ENCODE measurements at places on chromosomes 2 and 18.

DNA sequence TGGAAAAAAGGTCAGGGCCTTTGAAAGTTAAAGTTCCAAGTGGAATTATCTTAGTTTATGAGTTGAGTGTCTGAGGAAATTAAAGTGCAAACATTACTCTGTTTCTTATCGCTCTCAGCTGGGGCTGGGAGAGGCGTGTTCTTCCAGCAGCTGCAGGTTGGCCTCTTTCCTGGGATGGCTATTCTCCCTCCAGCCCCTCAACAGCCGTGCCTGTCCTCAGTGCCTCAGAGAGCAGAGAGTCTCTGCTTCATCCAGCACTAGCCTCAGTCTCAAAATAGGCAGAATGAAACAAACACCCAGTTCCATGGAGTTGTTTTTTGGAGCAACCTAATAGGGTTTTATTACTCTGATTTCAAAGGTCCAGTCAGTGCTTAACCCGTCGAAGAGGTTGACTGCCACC, 298.1 kb downstream of the GALR1 start:
- DNase-seq, result no peak

- no peak for DNase-seq
Observed at GRCh38 chr2:30218814-30219213, 12.5 kb upstream of the LBH start.

GRCh38 chr2:218125626-218126080, at the start of gene CXCR2:
Gene CXCR2, plus strand, starts transcription at chr2:218126028. Its CDS starts 8,774 bp downstream, at chr2:218134802.
- no peak for DNase-seq

DNA sequence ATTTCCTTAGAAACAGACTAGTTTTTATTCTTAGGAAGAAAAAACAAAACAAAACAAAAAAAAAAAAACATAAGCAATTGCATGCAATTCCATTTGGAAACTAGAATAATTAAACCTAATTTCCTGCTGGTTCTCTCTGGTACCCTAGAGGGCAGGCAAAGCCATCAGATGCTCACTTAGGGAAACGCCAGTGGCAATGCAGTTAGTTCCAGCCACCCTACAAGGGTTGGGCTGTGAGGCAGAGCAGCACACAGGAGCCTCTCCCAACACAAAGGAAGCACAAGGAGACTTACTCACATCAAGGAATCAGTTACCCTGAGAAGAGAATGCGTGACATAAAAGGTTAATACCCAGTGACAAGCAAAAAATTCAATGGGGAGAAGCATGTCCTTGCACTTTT, 28.8 kb downstream of the CCDC93 start:
- no peak for DNase-seq

DNA sequence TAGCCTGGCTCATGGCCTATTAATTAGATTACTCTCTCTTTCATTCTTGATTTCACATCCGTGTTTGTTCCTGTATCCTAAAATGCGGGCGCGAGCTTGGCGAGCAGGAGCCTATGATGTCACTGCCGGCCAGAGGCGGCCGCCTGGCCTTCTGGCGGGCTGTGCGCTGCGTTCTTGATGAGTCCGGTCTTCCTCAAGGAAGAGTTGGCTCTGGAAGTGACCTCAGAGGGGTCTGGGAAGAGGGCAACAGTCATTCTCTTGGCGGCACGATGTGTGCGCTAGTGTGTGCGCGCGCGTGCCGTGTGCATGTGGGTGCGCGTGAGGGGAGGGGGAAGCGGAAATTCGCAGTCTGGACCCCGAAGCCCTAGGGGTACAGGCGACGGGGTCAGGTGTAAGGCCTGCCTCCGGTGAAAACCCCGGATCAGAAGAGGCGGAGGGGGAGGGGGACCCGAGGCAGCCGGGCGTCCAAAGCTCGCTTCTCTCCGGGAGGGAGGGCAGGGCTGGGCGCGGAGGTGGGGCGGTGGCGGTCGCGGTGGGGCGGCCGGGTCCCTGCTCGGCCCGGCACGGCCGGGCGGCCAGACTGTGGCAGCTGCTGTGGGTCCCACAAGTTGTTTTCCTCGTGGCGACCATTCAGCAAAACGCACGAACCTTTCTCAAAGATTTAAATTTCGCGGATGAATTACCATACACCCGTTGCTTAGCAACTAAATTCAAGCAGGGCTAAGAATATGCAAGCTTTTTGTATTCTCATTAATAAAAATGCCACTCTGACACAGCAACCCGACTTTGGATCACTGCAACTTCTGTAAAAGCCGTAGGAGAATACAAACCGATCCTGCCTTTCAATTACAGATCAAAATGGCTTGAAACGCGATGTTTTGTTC, 8.4 kb downstream of the POU3F3 start:
- DNase-seq, result no peak

GRCh38 chr2:119730671-119731177, 29.0 kb upstream of the PTPN4 start:
- DNase-seq, result no peak

DNA sequence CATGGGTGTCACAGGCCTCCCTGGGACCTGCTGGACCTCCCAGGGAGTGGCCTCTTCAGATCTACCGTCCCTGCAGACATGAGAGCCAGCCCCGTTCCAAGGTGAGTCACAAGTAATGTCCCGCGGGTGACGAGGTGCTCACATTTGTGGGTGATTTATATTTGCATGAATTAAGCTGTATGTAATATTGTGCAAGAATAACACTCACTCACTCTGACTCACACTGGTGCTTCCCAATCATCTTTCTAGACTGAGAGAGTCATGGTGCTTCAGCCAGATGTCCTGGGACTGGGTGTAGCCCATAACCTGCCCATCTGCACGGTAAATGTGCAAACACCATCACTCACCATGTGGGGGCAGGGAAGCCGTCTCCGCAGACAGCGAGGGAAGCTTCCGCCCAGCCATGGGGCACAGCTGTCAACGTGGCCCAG, 347.5 kb upstream of the SALL3 start:
- no peak for DNase-seq

DNA sequence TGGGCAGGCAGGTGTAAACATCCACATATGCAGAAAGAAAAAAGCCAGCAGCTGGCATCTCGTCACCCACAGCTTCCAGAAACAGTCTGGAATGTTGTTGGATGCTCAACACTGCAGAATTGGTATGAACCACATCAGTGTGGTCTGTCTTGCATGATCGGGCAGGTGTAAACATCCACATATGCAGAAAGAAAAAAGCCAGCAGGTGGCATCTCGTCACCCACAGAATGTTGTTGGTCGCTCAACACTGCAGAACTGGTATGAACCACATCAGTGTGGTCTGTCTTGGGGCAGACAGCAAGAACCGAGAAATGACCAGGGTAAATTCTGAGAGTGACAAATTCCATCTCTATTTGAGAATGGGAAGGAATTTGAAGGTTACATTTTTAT, 39.6 kb downstream of the DOCK10 start:
- no peak for DNase-seq

- no peak for DNase-seq
Observed at GRCh38 chr18:61335684-61336555, 2.7 kb downstream of the CDH20 start.

DNA sequence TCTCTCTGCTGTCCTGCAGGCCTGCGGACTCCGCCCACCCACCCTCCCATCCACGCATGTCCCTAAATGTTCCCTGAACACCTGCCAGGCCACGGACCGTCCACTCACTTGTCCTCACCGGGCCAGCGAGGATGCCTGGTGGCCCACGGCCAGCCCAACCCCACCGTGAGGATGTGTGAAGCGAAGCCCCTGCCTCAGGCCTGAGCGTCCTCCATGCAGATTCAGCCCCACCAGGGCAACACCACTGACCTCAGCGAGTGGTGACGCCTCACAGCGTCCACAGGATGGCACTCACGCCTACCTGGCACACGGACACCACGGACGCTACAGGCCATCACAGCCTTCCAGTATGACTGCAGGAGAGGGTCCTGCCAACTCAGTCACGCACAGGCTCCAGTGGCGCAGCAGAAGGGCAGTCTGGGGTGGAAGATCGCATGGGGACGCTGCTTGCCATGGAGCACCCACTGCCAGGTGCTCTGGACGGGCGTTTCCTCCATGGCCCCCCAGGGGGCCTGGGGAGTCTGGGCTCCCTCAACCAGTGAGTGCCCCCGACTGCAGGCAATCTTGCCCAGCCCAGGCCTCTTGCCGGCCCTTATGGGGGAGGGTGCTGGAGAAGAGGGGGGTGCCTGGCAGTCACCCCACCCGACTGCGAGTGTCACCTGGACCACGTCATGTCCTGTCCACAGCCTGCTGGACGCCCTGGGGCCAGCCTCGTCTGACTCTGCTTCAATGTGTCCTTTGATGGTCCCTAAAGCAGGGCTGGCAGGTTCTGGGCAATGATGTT, 25.4 kb downstream of the HDAC4 start:
- DNase-seq, result no peak

DNA sequence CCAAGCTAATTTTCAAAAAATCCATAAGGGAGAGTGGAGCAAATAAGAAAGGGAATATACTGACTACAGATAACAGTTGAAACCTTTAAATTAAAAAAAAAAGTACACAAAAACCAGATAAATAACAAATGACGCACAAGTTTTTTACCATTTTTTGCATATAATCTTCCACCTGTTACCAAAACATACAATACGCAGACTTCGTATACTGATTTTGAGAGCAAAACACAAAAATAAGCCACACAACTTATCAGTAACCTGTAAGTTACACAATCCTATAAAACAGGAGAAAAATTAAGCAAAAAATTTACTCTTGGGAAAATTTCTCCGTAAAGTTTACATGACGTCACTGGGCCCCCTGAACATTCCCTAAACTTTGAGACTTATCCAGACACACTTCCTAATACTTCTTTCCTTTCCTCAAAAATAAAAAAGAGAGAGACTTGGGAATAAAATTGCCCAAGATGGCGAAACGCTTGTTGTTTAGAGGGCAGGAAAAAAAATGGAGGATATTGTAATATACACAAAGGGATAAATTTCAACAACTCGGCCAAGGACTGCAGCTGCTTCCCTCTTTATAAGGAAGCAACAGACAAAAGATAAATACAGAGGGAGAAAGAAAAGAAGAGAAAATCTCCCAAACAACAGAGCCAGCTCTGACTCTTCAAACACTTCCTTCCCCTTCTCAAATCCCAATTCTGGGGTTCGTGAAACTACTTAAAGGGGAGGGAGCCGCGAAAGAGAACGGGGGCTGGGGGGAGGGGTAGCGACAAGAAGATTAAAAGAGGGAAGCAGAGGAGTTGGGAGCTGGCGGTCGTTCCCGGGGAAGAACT, 1.6 kb downstream of the BAZ2B start:
- DNase-seq, result peak; percentile 56

DNA sequence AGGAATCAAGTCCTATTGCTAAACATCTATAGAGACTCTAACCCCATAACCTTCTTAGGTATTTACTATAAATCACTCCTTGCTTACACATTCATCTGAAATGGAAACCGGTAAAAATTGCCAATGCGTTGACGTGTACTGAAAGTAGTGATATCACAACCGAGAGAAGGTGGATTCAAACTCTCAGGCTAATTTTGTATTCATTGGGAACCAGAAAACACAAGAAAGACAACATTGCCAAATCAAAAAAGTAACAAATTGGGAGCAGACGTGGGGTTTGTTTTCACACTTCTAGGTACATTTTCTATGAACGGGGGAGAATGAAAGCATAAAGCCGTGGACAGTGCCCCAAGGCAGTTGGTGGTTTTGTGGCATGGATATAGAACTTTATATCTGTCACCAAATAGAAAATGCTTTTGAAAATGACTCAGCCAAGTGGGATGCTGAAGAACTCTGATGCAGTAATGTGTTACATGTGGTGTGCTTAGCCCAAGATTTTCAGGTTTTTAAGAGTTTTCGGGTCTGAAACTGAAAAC, 155.1 kb upstream of the RASGRP3 start:
- DNase-seq, result no peak

DNA sequence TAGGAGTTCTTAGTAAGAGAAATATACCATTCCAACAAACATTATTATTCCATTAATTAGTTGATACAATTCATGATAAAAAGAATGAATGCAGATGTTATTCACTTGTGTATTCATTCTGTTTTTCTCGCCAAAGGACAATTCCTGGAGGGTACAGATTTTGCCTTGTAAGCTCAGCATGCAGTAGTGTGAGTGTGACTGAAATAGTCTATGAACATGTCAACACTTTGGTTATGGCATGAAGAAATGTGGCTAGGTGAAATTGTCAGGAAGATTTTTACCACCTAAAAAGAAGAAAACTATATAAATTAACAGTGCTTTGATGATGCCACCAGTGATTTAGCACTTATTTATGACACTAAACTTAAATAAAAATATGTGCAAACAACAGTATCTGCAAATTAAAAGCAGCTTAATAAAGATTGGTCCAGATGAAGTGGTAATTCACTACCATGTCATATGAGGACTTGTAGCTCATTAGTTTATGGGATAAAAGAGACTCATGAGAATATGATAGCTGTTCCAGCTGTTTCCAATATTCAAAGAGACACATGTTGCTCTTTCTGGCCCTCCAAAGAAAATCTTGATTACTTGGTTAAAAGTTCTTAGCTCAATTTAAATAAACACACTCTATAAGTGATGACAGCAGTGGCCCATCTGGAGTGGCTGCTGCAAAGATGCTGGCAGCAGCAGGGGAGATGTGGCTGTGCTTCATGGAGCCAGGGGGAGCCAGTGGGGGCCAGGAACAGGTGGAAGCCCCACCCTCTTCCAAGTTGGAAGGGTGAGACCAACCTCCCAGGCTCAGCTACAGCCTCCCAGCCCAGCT, 165.0 kb downstream of the CDH19 start:
- no peak for DNase-seq

- DNase-seq, result no peak
Observed at GRCh38 chr18:59876310-59876626, 23.5 kb upstream of the PMAIP1 start.

Data from smooth muscle cell of the brain vasculature (primary cell).